ENCODE measurements at places on chromosomes 5 and 9.
A peak's percentile ranks its signal among the peaks of the same experiment; 100 is the strongest.

DNA sequence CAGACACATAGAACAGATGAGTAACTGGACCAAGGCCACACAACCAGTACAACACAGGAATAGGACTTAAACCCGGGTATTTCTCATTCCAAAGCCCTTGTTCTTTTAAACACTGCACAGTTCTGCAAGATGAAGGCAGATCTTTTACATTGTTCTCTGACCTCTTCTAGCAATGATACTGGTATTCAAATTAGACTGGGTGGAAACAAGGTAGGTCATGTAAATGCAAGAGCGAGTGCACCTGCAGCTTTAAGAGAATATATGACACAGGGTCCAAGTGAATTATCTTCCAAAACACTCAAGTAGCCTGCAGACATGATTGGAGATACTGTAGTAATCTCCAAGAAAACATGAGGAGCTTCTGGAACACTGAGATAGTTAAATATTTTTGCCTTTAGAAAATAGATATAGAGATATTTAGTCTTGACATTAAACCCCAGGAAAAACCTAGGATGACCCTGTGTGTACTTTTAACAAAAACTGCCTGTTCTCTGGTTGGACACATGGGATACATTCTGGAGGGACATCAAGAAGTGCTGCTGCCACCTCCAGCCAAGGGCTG, 130.6 kb upstream of the EPB41L4A start:
- no peak for DNase-seq

- DNase-seq = no peak
Measured at GRCh38 chr9:2209400-2209799, 194.3 kb downstream of the SMARCA2 start.

DNA sequence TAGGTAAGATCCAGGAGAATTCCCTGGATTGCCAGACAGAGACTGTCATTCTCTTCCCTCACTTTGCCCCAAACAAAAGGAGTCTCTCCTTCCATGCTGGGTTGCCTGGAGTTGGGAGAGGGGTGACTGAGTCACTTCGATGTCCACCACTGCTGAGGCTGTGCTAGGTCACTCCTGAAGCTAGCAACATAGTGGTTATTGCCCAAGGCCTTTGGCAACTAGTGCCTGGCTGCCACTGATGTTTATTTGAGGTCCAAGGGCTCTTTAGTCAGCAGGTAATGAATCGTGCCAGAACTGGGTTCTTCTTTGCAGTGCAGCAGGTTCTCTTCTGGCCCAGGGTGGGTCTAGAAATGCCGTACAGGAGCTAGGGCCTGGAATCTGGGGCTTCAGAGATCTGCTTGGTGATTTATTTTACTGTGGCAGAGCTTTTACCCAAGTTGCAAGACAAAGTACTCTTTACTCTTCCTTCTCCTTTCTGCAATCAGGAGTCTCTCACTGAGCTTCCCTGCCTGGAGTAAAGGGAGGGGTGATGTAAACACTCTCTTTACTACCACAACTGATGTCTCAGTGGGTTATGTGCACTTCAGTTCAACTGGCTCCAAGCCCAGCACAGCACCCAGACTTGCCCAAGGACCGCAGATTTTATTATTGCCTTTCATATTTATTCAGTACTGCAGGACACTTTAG, 155.7 kb upstream of the SH3GL2 start:
- no peak for DNase-seq

GRCh38 chr9:111412280-111412679, 71.9 kb downstream of the ECPAS start:
- no peak for DNase-seq

DNA sequence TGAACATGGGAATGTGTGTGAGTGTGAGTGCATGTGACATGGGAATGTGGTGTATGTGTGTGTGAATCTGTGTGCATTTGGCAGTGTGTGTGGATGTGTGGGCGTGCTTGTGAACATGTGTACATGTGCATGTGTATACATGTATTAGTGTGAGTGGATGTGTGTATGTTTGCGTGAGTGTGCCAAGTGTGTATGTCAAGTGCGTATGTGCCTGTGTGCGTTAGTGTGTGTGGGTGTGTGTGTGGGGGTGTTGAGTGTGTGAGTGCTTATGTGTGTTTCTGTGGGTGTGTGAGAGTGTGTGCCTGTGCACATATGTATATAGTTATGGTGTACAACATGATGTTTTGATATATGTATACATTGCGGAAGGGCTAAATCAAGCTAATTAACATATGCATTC, 244.3 kb downstream of the GADD45G start:
- no peak for DNase-seq

- peak; percentile 28 for DNase-seq
Measured at GRCh38 chr9:136342181-136343120, 15.1 kb downstream of the GPSM1 start.
